ENCODE measurements at places on chromosomes 2 and 18.

DNA sequence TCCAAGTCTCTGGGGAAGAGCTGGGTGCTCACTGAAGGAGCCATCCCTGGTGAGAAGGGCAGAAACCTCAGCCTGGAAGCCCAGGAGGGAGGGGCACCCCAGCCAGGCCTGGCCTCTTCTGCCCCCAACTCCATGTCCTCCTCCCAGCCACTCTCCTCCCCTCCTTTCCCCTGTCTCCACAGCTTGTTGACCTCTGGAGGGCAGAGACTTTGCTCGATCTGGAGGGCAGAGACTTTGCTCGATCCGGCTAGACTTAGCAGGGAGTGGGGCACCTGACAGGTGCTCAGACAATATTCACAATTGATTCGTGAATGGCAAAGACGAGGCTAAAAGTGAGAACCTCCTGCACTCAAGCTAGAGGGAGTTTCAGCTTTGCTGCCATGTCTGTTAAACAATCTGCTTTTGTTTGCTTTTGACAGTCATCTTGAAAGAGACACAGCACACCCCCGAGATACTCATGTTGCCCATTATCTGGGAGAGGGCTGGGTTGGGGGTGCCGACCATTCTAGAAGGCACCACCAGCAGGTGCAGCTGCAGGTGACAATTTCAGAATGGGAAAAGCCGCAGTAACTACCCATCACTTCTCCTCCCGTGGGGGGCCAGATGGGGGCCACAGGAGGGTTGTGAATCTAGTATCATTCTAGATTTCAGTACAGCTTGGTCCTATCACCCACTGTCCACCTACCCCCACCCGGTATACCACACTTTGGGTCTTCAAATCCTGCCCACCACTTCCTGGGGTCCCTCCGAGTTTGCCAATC, 54.8 kb downstream of the DNMT3A start:
- no peak for DNase-seq

GRCh38 chr2:127624320-127624755, 21.6 kb upstream of the GPR17 start:
- DNase-seq, result no peak

GRCh38 chr2:199570934-199571333, 113.2 kb upstream of the SATB2 start:
- DNase-seq, result no peak

GRCh38 chr2:113770929-113771328, 14.5 kb upstream of the SLC35F5 start:
- no peak for DNase-seq
